ENCODE measurements at places on chromosomes 5 and 9.

GRCh38 chr5:78331523-78332080, 28.8 kb upstream of the SCAMP1 start:
- DNase-seq: no peak

- no peak for DNase-seq
Observed at GRCh38 chr5:132083071-132083678, 9.6 kb downstream of the CSF2 start.

- no peak for DNase-seq
Observed at GRCh38 chr5:122774519-122774860, 390 bp upstream of the SNX2 start.

DNA sequence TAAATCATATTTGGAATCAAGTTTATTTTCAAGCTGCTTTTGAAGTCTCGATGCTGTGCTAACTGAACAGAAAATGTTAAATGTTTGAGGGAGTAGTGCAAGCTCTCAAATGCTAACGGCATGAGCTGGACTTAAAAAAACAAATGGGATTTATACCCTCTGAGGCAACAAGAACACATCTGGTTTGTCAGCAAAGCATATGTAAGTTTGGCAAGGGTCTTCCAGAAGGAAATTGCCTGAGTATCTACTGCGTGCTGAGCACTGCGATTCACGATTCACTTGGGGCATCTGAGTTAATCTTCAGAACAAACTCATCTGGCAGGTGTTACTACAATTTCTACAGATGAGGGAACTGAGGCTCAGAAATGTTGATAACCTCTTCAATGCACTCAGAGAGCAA, 98.4 kb upstream of the C9orf72 start:
- DNase-seq: no peak

DNA sequence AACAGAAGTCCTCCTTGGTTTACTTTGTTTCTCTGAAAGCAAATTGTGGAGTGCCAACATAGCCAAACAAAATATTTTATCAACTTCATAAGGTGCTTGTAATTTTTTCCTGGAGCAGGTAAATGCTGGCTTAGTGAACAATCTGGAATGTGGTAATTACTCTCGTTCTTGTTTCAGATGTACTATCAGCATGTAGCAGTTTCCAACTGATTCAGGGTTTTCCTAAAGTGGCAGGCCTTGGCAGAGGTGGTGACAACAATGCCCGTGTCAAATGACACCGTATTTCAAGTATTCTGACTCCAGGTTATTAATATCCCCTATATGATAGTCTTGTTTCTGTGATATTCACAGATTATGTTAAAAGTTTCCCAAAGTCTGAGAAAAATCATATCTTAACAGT, 1.2 kb downstream of the C9orf72 start:
- DNase-seq: no peak

DNA sequence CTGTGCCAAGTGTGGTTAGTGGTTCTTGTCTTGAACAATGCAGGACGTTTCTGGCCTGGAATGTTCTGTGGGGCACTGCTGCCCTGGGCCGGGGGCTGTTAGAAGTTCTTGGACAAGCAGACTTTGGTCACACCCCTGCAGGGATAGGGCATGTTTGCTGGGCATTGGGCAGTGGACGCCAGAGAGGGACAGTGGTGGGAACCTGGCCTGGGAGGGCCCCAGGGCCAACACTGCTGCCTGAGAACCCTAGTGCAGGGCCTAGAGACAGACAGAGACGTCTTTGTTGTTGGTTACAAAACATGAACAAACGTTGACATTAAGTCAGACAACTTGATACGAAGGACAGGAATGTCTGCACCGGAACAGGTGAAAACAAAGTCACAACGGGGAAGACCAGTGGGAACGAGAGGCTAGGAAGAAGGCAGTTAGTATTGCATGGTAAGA, 57.0 kb downstream of the WNK2 start:
- no peak for DNase-seq

DNA sequence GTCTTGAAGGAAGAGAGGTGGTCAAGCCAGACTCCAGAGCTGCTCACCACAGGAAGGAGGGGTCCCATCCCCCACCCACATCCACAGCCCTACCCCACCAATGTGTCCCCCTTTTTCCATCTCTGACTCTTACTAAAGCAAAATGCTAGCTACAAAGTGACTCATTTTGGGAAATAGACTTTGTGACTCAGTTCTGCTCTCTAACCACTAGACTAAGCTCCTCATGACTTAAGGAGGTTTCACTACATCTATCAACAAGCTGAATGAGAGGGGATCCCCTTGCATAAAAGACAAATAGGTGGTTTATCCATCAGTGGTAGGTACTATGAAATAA, 35.1 kb upstream of the ADRB2 start:
- no peak for DNase-seq

DNA sequence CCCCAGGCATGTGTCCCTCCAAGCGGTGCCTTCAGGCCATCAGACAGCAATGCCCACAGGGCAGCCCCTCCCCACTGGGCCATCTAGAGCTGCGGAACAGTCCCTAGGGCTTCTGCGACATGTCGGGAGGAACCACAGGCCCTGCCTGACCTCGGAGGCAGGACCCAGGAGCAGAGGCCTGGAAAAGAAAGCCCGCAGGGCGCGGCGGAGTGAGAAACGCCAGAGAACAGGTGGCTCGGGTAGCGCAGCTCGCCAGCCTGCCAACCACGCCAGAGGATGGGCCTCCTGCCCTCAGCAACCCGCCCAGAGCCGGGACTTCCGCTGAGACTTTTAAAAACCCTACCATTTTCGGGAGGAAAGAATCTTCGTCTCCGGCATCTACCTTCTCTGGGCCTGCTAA, 715 bp downstream of the LCN8 start:
- no peak for DNase-seq

GRCh38 chr5:169701910-169702451, 64.9 kb downstream of the DOCK2 start:
- DNase-seq: no peak

- DNase-seq: no peak
Observed at GRCh38 chr5:106801554-106801953, 869.2 kb downstream of the EFNA5 start.

DNA sequence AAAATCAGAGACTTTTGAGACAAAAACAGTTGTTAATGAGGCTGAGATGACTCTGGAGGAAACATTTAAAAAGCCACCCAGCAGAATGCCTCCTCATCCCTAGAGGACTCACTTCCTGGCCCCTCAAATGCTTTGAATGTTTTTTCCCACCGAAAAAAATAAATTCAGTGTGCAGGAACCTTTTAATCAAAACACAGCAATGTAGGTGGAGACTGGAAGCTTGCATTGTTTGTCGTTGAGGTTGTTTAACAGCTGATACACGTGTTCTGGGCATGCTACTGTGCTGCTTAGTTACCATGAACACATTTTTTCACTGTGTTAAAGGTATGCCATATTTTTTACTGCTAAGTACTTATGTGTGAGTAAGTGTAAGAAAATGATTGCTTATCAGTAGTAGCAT, 65.7 kb upstream of the ADCY2 start:
- no peak for DNase-seq

DNA sequence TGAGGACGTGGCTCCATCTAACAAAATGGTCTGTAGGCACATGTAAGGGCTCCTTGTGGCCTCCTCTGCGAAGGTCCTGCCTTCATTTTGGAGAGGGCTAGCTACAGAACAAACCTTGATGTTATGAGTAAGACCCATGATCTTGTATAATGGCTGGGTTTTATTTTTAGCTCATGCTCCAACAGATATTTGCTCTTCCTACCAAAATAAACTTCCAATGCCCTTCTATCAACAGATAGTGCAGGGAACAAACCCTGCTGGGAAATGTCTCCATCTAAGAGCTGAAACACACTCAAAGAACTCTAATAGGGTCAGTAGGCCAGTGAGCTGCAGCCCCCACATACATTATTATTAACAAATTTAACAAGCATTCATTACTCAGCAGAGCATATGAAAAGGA, 189.5 kb downstream of the LURAP1L start:
- no peak for DNase-seq

GRCh38 chr5:100762108-100762507, 141.0 kb downstream of the ST8SIA4 start:
- no peak for DNase-seq

GRCh38 chr9:35091536-35091935, 4.9 kb downstream of the PIGO start:
- no peak for DNase-seq

- DNase-seq: no peak
Observed at GRCh38 chr5:60436518-60436917, 263.4 kb downstream of the DEPDC1B start.

DNA sequence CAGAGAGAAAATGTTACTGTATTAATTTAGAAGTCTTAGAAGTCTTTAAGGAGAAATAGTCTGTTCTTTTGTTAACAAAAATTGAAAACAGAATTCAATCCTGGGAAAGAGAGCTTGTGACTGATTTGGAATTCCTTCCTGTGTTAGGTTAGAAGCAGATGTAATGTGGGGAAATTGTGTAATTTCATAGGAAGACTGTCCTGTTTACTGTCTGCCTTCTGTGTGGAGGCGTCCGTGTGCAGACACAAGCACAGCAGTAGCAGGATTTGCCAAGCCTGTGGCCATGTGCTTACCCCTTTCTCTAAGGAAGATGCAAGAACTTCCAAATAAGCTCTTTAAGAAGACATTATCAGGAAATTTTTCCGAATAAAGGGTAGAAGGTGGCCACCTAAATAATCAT, 36.7 kb upstream of the F2R start:
- no peak for DNase-seq

- no peak for DNase-seq
Observed at GRCh38 chr5:139079991-139080610, 118.1 kb downstream of the SIL1 start.

- DNase-seq: no peak
Observed at GRCh38 chr5:65213921-65214525, 267.7 kb downstream of the ADAMTS6 start.

GRCh38 chr5:142320851-142321560, 3.8 kb downstream of the SPRY4 start:
- DNase-seq: no peak

DNA sequence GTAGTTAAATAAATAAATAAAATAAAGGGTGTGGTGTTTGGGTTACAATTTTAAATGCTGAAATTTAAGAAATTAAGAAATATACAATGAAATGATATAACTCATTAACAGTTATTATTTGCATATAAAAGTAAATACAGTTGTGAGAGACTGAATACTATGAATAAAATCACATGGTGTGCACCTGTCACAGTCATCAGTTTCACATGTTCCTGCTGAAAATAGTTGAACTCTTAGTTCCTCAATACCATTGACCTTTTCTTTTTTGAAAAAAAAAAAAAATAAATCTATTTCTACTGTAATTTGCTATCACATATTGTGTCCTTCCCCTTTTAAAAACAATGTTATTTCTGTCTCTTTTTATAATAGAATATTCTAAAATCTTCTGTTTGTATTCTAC, 130.9 kb upstream of the CHD1 start:
- no peak for DNase-seq

DNA sequence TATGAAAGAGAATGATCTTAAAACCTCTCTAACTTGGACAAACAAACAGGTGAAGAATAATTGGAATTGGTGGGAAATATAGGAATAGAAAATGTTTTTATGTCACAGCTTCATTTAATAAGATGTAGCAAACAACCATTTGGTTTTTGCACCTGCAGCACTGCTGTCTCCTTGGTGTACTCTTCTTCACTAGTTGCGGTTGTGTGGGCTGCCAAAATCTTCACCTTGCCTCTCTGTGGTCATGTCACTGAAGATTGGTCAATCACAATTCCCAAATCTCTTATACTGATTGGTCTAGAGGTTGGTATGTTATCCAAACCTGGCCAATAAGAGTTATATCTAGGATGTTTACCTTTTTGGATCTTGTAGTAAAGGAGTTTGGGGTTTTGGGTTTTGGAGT, 88.7 kb downstream of the FGF10 start:
- DNase-seq: no peak

- no peak for DNase-seq
Observed at GRCh38 chr9:135332979-135333748, 146.4 kb upstream of the PPP1R26 start.

DNA sequence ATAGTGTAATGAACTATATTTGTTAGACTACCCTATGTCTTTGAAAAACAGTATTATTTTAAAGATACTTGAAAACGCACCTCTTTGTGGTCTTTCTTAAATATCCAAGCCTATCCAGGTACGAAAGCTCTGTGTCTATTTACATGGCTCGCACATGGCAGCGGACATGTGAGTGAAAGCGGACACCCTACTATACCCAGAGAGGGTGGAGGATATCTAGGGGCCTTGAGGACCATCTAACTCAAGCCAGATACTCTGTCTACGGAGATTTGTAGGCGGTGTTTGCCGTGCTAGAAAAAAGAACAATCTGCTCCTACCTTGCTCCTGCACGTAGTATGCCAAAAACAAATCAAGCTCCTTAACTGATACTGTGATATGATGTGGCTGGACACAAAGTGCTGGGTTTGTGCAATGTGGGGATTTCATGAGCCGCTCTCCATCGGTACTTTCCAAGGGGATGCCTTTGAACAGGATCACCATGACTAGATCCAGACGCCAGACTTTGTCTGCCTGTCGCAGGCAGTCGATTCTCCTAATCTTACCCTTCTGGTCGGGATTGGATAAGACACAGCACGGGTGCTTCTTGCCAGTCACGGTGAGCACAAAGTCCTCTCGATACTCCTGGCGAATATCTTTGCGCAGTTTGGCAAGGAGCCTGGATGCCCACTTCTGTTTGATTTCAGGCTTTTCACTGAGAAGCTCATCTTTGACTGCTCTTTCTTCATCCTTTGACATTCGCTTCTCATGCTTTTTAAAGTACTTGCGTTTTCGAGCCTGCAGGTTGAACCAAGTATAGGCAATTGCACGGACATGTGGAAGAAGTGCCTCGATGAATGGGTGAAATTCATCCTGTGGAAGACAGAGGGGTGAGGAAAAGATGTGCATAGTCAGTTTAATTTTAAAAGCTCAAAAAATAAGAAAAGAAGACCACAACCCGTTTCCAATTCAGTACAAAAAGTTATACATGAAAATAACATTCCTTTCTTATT, 7.0 kb downstream of the NFIB start:
- DNase-seq: no peak

DNA sequence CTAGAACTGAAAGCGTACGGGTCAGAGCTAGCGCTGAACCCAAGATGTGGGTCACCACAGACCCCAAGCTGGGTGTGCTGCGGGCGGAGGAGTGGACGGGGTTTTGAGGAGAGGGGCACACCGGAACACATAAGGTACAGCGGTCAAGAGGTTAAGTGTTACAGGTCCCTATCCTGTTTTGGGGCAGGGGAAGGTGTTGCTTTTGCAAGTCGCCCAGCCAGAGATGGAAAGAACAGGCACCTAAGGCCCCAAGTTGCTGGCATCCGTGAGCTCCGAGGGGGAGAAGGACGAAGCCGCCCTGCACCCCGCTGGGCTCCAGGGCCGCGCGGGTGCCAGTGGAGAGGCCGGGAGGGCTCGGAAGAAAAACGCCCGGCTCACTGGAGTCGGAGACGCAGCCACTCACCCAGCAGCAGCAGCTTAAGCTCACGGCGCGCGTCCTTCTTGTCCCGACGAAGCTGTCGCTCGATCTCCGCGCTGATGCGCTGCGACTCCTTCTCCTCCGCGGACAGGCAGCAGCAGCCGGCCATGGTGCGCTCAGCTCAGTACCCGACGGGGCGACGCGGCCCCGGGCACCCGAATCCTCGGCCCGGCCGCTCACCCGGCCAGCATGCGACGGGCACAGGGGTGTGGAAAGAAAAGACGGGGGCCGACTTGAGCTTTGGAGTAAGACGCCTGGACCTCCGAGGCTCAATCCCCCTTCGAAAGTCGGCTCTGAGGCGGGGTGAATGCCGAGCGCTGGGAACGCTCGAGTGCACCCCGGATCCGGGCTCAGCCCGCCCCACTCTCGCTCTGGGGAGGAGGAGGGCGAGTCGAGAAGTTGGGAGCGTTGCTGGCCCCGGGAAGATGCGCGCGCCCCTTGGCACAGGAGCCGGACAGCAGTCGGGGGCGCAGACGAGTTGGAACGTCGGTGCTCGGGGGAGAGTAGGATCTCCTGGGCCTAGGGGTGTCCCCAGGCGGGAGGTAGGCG, 572 bp downstream of the GNA14 start:
- DNase-seq: no peak

GRCh38 chr5:157593052-157593757, 17.6 kb upstream of the ADAM19 start:
- no peak for DNase-seq
